Inflammatory macrophage treated with lipopolysaccharide for 1 hour (primary cell): ENCODE measurements at places on chromosomes 13 and 19.

- DNase-seq, result no peak
Measured at GRCh38 chr19:5940260-5941208, 26.5 kb downstream of the CAPS start.

DNA sequence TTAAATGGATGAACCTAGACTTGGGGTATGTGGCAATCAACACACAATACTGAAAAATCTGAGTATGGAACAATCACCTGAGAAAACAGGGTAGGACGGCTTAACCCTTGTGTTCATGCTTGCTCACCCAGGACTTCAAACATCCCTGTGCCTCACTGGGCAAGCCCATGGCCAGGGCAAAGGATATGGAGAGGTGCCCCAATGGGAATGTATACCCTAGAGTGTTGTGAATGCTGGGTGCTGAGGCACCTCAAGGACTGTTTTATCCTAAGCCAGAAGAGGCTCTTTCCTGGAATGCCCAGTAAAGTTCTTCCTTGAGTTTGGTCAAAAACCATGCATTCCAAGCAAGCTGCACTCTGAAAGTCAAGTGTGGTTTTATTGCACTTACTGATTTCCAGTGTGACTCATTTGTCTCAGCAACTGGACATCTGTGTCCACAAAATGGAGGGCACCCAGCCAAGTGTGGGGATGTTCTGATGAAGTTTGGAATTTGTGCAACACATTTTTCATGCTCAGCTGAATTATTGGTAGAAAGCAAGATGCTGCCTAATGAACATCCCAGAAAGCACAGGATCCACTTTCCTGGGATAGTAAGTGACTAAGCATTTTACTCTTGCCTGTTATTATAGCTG is 531.3 kb downstream of the RFC3 start:
- DNase-seq, result no peak

DNA sequence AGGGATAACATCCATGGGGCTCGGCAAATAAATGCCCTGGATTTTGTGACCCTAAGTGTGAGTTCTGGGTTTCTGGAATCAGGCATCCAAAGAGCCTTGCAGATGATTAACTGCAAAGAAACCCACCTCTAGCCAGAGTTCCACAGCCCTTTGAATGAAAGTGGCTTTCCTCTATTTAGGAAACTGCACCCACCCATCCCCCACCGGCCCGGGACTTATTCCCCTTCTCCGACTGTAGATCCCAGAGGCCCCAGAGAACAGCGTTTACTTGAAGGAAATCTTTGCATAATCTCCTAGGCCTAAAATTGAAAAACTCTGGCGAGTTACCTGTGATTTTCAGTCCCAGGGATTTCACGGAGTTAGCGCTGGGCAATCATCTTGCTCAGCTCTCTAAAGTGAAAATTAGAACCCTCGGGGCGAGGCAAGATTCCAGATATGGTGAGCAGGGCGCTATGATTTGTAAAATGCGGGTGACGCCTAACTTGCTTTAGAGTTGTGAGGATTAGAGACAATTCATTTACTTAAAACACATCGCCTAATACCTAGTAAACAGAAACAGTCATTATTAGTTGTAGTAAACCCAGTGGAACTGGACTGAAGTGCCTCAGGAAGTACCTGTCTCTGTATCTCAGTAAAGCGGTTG is 9.4 kb downstream of the URAD start:
- DNase-seq, result no peak

GRCh38 chr19:50329146-50329925 is at the start of gene KCNC3:
TSS of gene KCNC3 (minus strand) at chr19:50329377. CDS start at chr19:50329082, 295 bp downstream.
- DNase-seq, result peak; percentile 99

GRCh38 chr19:52584736-52585440 is 14.8 kb downstream of the ZNF701 start:
- DNase-seq, result no peak

- no peak for DNase-seq
Measured at GRCh38 chr13:40273253-40274025, 393.0 kb downstream of the FOXO1 start.
